Endodermal cell (in vitro differentiated cells): ENCODE measurements at places on chromosomes 11 and 22.

DNA sequence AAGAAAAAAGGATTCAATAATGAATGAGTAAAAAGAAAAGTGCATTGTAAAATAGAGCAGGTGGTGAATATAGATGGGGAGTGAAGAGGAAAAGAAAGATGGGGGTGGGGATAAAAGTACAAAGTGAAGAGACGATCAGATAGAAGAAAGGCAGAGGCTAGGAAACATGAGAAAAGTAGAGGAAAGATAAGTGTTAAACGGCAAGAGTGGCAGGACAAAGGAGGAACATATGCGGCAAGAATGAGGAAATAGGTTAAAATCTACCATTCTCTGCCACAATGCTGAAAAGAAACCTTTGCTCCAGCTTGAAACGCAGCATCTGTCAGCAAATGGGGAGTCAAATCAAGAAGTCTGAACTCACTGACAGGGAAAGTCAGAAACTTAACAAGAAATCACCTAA lies 6.8 kb downstream of the FUT4 start:
- no peak for DNase-seq

GRCh38 chr11:35619855-35620640 lies 1.8 kb downstream of the FJX1 start:
- DNase-seq = peak; percentile 92

- DNase-seq = peak; percentile 64
These were observed 24.9 kb downstream of the CD44 start for GRCh38 chr11:35163702-35164496.

GRCh38 chr11:114317787-114318137 lies 21.6 kb downstream of the NNMT start:
- peak; percentile 86 for DNase-seq

DNA sequence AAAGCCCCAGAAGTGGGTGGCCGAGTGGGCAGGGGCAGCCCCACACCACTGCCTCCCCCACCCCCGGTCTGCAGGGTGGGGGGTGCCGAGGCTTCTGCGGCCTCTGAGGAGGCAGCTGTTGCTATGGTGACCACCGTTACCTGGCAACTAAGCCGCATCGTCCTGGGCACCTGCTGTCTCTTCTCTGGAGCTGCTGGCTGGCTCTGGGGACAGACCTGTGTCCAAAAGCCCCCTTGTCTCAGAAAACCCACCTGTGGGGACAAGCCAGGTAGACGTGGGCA lies 79.9 kb upstream of the PRR5 start:
- DNase-seq = peak; percentile 69

GRCh38 chr11:68199295-68199987 lies 13.7 kb downstream of the KMT5B start:
- DNase-seq = no peak

DNA sequence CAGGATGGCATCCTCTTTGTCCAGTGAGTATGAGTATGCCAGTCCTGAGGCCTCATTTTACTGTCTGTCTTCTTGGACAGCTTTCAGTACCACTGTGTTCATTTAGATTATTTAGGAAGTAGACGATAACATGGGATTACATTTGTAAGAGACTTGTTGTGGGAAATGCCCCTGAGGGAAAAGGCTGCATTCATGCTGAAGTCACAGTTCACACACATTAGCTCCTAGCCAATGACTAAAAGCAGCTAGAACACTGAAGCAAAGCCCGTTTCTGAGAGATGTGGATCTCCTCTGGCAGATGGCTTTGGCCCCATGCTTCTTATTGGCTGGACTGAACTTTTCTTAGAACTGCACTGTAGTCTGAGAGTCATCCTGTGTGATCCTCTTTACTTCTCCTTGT lies 242.4 kb downstream of the FAM76B start:
- DNase-seq = no peak

DNA sequence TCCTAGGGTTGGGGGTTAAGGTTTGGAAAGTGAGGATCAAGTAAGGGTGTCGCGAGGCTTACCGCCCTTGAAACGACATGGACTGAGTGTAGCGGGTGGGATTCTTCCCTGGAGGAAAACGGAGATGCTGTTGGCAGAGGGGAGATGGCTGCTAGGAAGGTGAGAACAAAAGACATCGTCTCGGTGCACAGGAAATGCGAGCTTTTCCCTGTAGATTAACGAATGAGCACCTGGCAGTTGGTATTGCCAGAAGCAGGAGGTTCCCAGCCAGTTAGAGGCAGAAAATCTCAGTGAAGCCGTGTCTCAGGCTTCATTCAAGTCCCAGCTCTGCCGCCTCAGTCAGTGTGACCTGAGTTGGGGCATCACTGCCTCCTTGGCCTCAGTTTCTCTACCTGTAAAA lies 1.4 kb upstream of the LHFPL7 start:
- no peak for DNase-seq

DNA sequence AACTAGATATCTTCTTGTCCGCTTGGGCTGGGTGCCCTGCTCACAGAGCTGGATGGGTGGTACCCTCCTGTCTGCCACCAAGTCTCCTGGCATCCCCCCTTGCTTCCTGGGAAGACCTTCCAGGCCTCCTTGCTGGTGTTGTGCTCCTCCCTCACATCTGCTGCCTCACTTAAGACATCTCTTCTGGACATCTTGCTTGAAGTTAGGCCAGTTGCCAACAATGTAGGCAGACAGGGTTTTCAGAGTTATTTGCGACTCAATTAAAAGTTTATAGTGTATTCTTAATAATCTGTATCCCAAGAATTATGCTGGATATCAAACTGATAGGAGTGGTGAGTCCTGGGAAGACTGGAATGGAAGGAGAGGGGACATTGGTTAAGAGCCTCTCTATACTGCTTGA lies 64.0 kb upstream of the TNRC6B start:
- DNase-seq = no peak

- DNase-seq = no peak
These were observed 12.3 kb downstream of the APOL6 start for GRCh38 chr22:35660291-35661127.

- DNase-seq = peak; percentile 62
These were observed 15.4 kb downstream of the ART5 start for GRCh38 chr11:3626250-3626960.

- DNase-seq = peak; percentile 78
These were observed 612 bp downstream of the XBP1 start for GRCh38 chr22:28799606-28800307.

DNA sequence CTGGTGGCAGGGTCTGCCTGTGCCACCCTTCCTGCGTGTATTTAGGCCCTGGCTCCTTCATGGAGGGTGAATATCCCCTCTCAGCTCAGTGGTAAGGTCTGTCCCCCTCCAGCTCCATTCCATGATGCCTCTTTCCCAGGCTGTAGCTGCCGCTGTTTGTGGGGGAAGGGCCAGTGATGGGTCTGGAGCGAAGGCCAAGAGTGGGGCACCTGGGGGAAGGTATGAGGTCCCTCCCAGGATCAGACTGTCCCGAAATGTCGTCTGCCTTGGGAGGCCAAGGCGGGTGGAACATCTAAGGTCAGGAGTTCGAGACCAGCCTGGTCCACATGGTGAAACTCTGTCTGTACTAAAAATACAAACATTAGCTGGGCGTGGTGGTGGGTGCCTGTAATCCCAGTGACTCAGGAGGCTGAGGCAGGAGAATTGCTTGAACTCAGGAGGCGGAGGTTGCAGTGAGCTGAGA lies 1.1 kb downstream of the CD151 start:
- DNase-seq = no peak

DNA sequence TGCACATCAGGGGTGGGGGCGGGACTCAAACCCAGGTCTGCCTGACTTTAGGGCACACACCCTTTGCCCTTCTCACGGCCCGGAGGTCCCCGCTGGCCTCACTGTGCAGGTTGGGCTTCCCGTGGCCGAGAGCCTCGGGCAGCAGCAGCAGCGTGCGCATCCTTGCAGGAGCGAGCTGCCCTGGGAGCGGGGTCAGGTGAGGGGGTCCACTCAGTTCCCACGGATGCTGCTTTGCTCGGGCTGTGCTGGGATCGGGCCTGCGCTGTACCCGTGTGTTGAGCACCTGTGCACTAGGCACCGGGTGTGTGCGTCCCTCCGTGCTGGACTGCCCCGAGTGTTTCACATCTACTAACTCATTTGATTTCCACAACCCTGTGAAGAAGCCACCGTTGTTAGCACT lies 25.1 kb downstream of the PRR5 start:
- no peak for DNase-seq

DNA sequence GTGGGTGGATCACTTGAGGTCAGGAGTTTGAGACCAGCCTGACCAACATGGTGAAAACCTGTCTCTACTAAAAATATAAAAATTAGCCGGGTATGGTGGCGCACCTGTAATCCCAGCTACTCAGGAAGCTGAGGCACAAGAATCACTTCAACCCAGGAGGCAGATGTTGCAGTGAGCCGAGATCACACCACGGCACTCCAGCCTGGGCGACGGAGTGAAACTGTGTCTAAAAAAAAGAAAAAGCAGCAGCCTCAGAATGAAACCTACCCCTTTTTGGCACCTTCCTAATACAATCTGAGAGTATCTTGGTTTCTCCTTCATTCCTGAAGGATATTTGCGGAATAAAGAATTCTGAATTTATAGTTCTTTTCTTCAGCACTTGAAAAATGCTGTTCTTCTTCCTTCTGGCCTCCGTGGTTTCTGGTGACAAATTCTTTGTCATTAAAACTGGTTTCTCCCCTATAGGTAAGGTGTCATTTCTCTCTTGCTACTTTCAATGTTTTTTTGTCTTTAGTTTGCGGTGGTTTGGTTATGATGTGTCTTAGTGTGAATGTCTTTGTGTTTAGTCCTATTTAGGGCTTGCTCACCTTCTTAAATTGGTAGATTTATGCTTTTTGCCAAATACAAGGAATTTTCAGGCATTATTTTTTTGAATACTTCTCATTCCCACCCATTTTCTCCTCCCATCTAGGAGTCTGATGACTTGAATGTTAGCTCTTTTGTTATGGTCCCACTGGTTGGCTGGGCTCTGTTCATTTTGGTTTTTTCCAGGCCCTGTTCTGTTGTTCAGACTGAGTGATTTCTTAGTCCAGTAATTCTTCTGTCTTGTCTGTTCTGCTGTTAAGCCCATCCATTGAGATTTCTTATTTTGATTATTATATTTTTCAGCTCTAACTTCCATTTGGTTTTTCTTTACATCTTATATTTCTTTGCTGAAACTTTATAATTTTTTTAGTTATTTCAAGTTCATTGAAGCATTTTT lies 15.4 kb downstream of the ASRGL1 start:
- no peak for DNase-seq

- DNase-seq = peak; percentile 85
These were observed 4.6 kb downstream of the ETS1 start for GRCh38 chr11:128582496-128583366.

DNA sequence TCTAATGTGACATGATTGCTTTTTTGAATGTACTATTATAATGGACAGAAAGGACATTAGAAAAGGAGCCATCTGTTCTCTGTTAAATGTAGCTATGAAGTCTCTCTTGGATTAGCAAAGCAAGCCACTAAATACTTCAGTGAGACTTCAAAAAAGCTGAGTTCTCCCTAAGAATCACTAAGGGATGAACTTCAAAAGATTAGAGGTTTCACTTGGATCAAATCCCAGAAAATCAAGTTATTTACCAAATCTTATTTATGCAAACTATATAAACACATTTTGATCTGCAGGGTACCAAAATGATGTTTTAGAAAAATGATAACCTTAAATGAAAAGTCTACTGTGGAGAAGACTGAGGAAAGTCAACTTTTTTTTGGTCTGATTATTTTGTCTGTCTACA lies 82.1 kb upstream of the MTMR2 start:
- DNase-seq = no peak

GRCh38 chr11:114416441-114416961 lies 16.0 kb downstream of the RBM7 start:
- no peak for DNase-seq

DNA sequence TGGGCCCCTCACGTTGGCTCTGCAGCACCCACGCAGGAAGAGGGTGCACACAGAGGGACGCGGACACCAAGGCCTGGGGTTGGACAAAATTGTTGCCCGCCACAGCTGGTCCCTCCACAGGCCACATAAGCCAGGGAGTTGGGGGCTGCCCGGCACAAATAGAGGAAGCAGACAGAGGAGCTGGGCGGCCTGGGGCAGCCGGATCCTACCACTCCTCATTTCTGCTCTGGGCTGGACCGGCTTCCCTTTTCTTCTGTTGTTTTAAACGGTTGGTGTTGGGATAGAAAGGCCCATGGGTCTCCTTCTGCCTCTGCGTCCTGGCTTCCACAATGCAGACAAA lies 36.4 kb upstream of the LINC01488 start:
- no peak for DNase-seq

DNA sequence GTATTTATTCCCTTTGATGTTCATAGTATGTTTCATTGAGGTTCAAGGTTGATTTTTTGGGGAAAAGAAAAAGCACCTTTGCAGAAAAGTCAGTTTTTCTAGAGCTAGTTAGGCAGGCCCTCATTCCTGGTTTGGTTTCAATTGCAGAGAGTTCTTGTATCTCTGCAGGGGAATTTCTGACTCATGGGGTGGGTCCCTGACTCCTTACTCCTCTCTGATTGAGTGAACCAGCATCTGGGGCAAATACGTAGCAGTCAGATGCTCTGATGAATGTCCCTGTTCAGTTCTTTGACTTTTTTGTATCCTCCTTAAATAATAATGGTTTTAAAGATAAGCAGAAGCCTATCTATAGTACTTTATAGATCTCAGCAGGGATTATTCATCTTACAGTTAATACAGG lies 7.7 kb upstream of the NCR3LG1 start:
- DNase-seq = peak; percentile 52

DNA sequence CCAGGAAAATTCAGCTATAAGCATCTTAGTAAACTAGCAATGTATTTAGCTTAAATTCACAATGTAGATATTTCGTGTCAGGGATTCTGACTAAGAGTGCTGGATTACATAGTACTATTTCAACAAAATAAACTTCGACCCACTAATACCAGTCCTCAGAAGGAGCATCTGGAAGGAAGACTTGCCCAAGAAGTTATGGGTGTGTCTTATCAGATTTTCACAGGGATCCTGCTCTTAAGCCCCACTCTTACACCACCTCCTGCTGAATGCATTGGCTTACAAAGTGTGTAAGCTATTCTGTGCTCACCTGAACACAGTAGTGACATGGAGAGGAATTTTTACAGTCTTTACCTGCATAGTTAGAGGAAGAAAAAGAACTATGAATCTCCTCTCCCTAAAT lies 35.4 kb upstream of the ANO5 start:
- no peak for DNase-seq

- no peak for DNase-seq
These were observed 32.5 kb upstream of the OR10D3 start for GRCh38 chr11:124150684-124151083.

DNA sequence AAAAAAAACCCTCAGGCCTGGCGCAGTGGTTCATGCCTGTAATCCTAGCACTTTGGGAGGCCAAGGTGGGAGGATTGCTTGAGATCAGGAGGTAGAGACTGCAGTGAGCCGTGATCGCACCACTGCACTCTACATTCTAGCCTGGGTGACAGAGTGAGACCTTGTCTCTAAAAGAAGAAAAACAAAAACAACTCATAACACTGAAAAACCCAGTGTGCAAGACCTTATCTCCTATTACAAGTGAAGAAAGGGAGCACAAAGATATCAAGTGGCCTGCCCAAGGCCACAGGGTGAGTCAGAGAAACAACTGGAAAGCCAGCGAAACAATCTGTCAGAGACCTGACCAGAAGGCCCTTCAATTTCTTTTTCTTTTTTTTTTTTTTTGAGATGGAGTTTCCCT lies 2.5 kb downstream of the TXN2 start:
- DNase-seq = no peak
